ENCODE measurements at places on chromosomes 3 and 15.

- no peak for DNase-seq
These were observed 68.2 kb upstream of the CORO2B start for GRCh38 chr15:68510558-68510957.

DNA sequence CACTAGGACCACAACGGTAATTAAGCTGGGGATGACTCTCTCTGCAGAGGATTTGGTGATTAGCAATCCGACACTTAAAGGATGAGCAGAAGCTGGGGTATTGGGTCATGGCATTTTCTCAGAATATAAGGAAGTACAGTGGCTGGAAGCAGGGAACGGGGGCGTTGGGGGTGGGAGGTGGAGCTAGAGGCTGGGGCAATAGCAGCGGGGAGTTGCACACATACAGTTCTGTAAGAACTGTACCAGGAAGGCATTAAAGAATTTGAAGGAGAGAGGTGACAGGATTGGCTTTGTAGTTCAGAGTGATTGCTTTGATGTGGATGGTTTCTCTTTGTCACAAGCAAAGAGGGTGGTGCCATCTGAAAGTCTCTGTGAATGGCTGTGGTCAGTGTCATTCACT is 28.2 kb downstream of the PSMD6 start:
- no peak for DNase-seq

DNA sequence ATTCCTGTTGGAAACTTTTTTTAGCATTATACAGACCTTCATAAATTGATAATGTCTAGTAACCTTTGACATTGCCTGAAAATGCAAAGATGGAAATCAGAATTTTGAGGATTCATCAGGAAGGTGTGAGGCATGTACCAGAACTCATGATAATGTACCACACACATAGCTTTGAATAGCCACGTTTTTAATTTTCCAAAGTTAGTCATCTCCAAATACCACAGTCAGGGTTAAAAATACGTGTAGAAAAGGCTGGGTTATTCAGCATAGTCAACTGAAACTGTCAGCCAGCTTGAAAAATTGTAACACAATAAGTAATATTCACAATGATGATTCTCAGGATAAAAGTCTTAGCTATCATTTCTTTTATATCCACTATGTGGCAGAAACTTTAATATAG is 102.0 kb upstream of the THRB start:
- no peak for DNase-seq

- peak; percentile 74 for DNase-seq
These were observed 67.8 kb downstream of the FMN1 start for GRCh38 chr15:33126559-33127290.

- no peak for DNase-seq
These were observed 328.0 kb downstream of the NLGN1 start for GRCh38 chr3:173725507-173725906.

- no peak for DNase-seq
These were observed 84.4 kb downstream of the BDH1 start for GRCh38 chr3:197471221-197472010.

DNA sequence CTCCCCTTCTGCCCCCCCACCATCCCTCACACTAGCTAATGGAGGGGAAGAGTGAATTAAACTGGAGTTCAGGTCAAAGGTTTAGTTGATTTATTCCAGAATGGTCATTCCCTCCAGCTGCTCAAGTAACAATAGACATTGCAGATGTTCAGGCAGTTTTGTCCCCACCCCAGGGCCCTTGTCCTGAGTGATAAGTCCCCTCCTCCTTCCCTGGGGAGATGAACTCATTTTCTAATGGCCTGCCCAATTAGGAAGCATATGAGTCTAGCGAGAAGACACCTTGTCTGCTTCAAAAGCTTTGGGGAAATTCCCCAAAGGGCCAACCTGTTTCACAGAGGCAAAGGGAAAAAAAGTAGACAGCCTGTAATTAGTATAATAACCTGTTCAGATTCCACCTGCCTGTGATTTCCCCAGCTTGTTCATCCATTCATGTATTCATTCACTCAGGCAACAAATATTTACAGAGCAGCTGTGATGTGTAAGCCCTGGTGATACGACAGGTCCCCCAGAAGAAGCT is 165.3 kb downstream of the SHQ1 start:
- DNase-seq: no peak

- no peak for DNase-seq
These were observed 27.3 kb downstream of the CCDC33 start for GRCh38 chr15:74263466-74263865.

DNA sequence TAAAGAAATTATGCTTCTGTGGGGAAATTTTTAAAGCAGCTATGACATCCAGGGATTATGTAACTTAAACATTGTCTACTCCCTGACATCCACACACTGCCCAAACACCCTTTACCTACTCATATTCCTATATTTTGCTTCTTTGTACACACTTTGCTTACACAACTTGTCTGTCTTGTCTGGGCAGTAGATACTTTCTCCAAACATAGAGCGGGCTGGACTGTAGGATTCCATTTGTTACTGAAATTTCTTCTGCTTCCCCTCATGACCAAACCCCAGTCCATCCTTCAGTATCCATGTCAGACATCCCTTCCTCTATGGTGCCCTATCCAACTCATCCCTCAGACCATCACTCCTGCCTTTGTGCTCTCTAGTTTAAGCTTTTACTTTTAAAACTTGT is 19.9 kb downstream of the NCEH1 start:
- no peak for DNase-seq

DNA sequence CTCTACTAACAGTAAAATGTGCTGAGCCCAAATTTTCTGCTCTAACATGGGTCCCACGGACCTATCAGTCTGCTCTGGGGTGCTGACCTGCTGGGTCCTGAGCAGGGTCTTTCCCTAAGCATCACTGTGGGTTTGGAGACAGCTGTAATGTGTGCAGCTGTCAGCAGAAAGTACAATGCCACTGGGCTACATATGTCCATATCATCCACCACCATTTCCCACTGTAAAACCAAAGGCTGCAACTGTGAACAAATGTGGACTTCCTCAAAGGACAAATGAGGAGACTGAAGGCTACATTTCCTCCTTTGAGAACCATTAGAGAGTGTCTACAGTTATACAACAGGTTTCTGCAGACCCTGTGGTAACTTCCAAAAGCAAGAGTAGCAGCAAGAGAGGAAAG is 33.8 kb upstream of the IP6K2 start:
- no peak for DNase-seq

Data from Ammon's horn (tissue), 1 donor.